ENCODE measurements at places on chromosomes 11 and 22. TPM values are rescaled to one million over a fixed set of nuclear protein-coding genes. Genes with fewer than 3 reads are reported as not detected.

DNA sequence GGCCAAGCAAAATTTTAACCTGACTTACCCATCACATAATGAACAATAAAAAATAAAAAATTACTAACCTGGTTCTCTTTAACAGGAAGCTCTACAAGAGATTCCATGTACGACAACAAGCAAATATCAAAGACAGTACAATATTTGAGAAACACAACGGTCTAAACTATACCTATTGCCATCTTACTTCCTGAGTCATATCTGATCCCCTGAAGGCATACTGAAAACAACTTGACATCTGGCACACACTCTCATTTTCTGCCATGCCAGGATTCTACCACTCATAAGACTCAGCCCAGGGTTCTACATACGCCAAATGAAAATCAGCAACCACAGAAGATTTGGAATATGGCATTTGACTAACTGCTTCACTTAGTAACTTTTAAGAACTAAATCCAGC, 13.8 kb downstream of the DENND5A start:
- no peaks in the 10 kb centered on the region for H3K4me1 ChIP-seq
- H3K27me3 ChIP-seq = no peaks in the 10 kb centered on the region
- no peak for DNase-seq
- H3K4me3 ChIP-seq = no peak overlapping the region

DNA sequence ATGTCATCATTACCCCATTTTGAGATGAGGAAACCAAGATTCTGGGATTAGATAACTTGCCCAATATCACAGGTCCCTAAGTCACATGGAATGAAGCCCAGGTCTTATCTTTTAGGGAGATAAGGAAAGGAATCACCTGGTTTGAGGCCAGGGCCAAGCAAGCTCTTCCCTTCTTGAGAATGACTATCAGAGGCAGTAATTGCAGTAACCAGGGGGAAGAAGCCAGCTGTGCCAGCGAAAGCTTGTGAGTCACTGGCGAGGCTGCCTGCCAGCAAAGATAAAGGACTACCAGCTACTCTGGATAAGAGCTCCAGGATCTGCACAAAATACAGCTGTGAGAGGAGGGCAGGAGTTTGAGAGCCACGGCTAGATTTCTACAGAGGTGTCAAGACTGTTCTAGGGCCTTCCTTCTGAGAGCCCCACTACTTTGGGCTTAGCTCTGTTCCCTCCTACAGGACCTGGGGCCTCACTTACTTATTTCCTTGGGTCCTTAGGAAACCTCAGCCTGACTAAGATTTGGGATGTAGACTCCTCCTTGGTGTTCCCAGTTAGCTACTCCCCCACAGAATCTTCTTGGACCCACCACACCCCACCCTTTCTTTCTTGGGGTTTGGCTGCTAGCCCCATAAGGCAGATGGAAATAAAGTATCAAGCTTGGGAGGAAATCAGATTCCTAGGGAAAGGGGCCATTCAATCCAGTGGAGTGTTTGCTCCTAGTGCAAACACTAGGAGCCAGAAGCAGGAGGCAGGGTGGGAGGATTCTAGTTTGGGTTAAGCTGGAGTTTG, 9.7 kb upstream of the CCKBR start:
- no peaks in the 10 kb centered on the region for H3K36me3 ChIP-seq
- no peak for DNase-seq
- H3K27me3 ChIP-seq = no peaks in the 10 kb centered on the region
- no peaks in the 10 kb centered on the region for H3K4me1 ChIP-seq
- H3K4me3 ChIP-seq = no peak overlapping the region

IGSF9B gene
- 23.6 TPM for polyA plus RNA-seq

DNA sequence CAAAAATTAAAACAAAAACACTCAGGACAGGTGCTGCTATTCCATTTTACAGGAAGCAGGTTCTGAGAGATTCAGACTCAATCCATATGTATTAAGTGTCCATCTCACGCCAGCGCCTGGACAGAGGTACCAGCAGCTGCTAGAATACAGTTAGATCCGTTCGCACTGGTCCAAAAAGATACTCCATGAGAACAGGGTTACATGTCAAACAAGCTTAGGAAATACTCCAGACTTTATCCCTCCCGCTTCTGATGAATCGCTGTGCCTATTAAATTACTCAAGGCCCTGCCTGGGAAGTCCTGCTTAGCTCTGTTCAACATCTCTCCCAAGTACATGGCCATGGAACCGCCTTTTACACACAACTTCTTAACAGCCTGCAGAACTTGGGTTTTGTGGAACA, 50.2 kb upstream of the SLC35C1 start:
- H3K27me3 ChIP-seq = no peaks in the 10 kb centered on the region
- H3K36me3 ChIP-seq = no peaks in the 10 kb centered on the region
- H3K4me3 ChIP-seq = no peak overlapping the region
- H3K4me1 ChIP-seq = no peaks in the 10 kb centered on the region

Data from H1 (cell line).